ENCODE measurements at places on chromosomes 2 and 18.

DNA sequence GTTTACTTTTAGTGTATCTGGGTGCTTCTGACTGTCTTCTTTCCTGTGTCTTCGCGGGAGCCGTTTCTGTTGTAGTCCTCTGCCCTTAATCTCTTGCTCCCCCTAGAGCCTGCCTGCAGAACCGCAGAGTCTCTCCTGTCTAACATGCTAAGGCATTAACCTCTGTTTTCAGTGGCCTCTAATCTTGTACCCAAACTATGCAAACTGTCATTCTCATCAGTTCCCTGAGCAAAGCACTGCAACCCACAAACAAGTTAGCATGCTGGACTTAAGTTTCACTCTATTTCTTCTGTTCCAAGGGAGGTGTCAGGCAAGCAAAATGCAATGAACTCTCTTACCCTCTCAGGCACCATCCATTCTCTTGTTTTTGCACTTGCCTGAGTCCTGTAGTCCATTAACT is 138.4 kb downstream of the OTX1 start:
- DNase-seq: no peak

DNA sequence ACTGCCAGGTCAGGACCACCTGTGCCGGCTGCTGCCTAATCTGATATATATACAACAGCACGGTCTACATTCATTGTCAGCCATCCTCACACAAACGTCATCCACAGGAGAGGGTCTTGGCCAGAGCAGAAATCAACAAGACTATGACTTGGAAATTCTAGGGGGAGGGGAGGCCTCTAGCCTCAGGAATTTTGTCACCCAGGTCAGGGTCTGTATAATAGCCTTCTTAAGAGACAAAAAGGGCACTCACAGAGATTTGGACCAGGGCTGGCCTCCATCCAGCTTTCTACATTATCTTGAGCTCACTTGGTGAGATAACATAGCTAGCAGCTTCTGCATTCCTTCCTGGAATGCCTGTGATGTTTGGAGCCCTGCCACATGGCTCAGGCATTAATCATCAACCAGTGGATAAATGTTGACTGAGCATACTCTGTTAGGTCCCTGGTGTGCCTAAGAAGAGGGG is 50.4 kb upstream of the CTIF start:
- no peak for DNase-seq

DNA sequence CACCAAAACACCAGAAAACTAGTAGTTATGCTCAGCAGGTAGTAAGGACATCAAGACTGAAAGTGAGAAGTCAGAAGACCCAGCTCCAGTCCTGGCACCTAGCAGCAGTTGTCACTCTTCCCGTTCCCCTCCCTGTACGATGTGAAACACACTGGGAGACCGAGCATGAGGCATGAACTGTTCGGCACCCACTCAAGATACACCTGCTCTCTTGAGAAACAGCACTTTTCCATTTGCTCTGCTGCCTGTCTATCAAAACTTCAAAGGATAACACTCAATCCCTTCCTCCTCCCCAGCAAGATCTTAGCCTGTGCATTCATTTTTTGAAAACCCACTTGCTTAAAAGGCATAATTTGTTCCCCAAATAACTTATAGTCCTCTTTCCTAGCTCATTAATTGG is 123.9 kb downstream of the PLEKHM3 start:
- DNase-seq: no peak

GRCh38 chr18:50401295-50401694 is 26.4 kb downstream of the SKA1 start:
- no peak for DNase-seq

DNA sequence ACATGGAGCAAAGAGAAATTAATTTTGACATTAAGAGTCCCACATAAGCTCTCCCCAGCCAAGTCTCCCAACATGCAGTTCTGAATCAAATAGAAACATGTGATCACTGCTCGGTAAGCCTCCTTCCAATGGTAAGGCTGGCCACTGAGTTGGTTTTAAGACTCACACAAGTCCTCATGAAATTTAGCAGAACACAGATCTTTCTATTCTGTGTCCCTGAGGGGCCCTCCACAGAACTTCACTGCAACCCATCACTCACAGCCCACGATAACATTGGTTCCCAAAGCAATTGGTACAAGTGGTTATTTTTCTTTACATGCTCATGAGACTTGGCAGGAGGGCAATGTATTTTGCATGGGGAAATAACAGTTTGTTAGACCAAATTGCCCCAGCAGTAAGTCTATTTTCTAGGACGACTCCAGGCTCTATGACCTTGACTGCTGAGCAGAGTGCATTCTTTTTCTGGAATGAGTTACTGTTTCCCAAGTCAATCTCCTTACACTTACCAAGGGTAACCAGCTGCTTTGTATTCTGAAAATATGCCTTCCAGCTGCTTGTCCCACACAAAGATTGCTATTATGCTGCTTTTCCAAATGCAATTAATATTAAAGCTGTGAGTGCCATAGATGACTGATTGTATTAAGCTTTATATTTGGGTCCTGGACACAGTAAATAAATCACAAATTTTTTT is 142.3 kb upstream of the TANK start:
- DNase-seq: no peak

- no peak for DNase-seq
These were observed 248.9 kb upstream of the THUMPD2 start for GRCh38 chr2:40027968-40028367.

- DNase-seq: peak; percentile 47
These were observed 144.2 kb downstream of the SUCLG1 start for GRCh38 chr2:84314901-84315330.

DNA sequence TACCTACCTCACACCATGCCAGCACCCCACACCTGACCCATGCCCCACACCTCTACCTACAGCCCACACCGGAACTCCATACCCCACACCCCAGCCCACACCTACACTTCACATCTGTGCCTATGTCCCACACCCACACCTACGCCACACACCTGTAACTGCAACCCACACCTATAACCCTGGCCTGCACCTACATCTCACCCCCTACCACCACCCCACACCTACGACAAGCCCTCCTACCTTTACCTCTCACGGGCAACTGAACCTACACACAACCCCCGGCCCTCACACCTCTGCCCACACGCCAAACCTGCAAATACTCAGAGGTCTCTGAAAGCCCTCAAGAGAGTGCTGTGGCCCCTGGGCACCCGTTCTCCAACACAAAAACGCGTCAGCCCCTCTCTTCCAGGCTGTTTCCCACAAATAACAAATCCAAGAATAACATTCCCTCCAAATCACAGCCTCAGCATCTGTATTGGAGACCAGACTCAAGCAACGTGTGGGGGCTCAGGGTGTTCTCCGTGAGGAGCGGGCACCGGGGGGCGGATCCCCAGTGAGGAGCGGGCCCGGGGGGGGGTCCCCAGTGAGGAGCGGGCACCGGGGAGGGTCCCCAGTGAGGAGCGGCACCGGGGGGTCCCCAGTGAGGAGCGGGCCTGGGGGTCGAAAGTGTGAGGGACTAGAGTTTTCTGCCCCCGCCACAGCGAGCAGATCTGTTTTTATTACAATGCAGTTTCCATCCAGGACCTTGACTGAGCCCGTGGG is 33.4 kb downstream of the SLC66A2 start:
- DNase-seq: no peak

DNA sequence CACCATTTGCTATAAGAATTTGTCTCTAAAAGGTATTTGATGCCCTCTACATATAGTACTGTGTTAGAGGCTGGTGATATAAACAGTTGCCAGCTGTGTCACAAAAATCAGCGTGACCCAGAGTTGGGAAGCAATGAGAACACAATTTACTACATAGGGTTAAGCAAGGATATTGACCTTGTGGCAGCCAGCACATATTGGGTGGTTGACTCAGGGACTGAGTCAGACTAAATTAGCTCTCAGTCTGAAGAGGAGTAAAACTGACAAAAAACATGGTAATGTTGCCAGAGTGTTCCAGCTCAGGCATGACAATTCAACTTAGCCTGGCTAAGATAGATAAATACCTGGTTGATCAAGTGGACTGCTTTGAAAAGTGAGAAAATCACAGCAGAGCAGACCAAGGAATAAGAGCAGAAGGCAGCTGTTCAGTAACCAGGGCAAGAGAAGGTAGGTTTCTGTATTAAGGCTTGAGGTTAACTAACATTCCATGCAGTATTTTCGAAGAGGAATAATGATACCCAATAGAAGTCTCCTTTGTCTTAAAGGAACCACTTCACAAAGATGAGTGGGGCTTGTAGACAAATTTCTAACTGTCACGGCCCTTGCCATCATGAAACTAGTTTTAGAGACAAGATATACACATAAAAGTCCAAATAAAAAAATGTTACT is 108.2 kb upstream of the ERBB4 start:
- no peak for DNase-seq

DNA sequence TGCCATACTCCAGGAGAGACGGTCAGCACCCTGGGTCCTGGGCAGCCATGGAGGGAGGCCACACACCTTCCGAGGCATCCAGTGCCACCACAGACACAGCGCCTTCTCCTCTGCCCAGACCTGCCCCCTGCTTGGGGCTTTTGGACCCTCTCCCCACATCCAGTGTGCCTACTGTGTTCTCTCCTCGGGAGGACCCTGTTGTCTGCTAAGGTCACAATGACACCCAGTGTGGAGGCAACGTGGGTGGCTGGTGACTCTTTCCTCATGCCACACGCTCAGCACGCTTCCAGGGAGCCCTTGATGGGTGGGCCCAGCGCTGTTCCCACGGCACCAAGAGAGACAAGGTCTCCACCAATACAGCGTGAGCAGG is 251.9 kb downstream of the EIPR1 start:
- DNase-seq: no peak

DNA sequence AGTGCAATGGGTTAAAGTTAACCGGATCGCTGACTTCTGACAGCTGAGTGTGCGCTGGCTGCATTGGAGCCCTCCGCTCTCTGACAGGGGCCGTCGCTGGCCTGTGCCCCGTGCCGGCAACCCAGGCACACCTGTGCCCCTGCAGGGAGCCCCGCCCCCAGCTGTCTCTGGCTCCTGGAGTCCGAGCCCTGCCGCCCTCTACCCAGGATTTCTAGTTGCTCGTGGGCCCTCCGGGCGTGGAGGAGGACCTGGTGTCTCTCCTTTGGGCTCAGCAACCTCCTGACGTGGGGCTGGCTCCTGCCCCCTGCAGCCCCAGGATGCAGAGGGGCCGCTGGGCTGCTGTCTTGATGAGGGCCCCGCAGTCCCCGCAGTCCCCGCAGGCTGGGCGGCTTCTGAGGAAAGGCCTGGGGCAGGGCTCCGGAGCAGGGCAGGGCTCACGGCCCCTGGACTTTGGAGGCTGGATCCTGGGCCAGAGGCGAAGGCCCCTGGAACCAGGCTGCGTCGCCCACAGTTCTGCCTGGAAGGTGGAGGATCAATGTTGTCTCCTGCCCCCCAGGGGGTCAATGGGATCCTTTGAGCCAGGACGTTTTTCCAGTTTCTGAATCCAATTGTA is 172.8 kb downstream of the RNF144A start:
- no peak for DNase-seq

DNA sequence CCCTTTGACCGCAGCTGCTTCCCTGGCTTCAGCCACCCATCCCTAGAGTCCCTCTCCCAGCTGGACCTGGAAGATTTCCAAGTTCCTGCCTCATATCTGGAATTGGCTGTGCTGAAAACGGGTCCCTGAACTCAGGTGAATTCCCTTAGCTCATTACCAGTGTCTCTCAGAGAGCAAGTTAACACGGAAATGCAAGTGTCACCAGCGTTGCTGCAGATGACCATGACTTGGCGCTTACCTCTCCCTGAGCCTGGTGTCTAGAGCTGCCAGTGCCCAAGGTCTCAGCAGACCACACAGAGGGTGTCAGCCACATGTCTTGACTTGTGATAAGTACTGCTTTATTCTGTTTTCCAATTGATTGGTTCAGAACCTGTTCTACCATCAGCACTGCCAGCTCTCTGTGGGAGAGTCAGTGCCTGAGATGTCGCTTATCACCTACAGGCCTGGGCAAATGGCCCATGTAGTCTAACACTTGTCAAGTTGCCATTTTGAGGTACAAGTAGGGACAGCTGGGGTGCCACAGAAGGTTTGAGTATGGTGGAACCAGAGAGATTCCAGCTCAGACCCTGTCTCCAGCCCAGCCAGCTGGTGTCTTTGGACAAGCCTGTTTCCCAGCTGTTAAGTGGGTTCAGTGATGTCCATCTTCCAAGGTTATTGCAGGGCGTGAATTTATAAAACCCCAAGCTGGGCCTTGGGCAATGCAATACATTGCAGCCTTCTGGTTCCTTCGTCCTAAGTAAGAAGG is 48.7 kb downstream of the LYPD1 start:
- no peak for DNase-seq

DNA sequence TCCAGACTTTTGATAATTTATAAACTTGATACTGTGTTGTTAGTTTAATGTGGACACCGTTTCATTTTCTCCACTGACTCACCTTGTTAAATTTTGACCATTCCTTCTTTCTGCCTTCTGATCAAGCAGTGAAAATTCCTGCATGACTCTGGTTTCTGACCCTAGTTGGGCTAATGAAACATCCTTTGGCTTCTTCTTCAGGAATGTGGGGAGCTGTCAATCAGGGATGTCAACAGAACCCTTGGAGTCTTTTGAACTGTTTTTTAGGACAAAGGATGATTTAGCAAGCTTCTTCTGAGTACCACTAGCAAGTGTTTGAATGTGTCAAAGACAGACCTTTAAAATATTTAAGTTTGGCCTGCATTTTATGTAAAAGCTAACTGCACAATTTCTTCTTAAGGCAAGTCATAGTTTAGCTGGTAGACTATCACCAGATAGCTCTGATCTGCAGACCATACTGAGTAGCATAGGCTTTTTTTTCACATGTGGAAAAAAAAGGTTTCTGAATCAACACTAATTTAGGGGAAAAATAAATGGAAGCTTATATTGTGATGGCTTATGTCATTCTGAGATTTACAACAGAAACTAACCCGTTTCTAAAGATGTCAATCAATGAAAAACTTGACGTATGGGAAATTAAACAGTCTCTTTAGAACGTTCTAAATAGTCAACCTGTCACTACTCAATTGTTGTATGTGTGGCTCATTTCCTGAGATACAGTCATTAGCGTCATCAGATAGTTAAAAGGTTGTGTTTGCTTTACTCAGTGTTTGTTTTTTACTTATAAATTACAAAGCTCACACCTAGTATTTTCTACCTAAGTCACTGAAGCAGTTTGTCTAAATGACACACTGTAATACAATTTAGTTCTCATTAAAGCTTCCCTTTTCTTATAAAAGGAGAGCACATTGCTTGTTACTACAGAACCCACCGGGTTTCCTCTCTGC is 311.4 kb downstream of the PTPRM start:
- no peak for DNase-seq

GRCh38 chr2:45009303-45009927 is at the start of gene SIX2:
Gene SIX2 (minus strand): TSS chr2:45009452. CDS start chr2:45009110, 342 bp downstream.
- no peak for DNase-seq

GRCh38 chr18:6054256-6054842 is 159.0 kb upstream of the TMEM200C start:
- no peak for DNase-seq

- no peak for DNase-seq
These were observed 11.2 kb downstream of the CTDP1 start for GRCh38 chr18:79690586-79691482.

DNA sequence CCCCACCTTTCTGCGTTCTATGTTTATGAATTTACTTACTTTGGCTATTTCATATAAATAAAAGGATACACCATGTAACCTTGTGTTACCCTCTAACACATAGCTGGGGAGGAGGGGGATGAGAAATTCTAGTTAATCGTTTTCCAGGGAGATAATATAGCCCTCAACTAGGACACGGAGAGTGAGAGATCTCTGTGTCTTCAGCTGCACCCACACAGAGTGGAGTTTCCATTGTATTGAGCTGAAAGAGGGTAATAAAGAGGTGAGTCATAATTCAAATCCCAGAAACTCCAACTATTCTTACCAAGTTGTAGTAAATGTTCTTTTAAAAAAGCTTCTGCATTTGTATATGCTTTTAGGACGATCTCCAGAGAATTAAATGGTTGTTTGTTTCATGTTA is 110.1 kb upstream of the SULT1C3 start:
- DNase-seq: no peak

- DNase-seq: no peak
These were observed 89.2 kb upstream of the LINC00305 start for GRCh38 chr18:64238076-64238475.

GRCh38 chr2:43127208-43127940 is 99.0 kb downstream of the ZFP36L2 start:
- peak; percentile 79 for DNase-seq
